ENCODE measurements at places on chromosomes 7 and 10.

DNA sequence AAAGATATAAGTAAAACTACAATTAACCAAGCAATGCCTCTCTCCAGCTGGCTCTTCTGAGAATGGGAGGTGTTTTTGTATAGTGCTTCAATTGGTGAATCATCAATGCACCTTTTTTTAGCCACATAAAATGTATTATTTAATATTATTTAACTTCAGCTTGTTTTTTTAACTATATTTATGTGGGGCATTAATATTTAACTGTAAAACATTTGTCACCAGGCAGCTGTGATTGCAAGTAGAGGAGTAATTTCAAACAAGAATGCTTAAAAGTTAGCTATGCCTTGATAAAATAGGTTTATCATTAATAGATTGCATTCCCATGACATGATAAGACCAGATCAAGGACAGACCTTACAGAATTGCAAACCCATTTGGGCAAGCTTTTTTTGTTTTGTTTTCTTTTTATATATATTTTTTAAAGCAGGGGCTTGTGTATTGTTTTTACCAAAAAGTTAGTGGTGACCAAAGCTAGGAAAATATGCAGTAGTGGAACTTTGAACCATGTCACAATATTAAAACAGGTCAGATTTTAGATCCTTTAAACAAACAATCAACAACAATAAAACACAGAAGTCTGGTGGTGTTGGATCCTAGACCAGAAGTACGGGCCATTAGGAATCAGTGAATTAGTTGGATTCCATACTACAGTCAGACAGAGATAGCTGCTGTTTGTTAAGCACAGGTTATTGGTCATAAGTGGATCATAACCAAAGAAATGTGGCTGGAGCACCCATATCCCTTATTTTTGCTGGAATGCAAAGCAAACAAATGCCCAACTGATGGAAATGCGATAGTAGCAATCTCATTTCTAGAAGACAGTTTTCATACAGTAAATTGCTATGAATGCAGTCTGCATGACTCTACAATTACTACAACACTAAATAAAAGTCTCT is 2.9 kb downstream of the CAV2 start:
- no peak for DNase-seq

GRCh38 chr7:134919240-134919641 is 67.1 kb upstream of the AGBL3 start:
- DNase-seq = no peak

DNA sequence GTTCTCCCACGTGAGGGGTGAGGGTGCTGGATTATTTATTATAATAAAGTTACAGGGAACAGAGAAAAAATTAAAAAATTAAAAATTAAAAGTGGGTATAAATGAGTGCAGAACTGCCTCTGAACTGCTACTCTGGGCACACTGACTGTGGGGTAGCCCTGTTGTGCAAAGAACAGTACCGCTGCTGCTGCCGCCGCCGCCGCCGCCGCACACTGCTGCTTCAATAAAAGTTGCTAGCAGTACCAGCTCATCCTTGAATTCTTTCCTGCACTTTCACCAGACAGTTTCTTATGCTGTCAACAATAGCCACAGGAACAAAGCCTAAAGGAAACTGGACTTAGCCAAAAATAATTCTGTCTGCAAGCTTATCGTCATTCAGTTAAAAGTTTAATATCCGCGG is 72.1 kb downstream of the GCC1 start:
- DNase-seq = no peak

GRCh38 chr7:74220229-74220628 is 10.4 kb downstream of the LAT2 start:
- no peak for DNase-seq

All from tongue (tissue), 3 donors.